ENCODE measurements at places on chromosomes 6 and 20. TPM values are rescaled to one million over a fixed set of nuclear protein-coding genes. Genes with fewer than 3 reads are reported as not detected.

GRCh38 chr6:158316022-158316421 is 3.8 kb downstream of the TULP4 start:
- no peak for DNase-seq

GRCh38 chr20:51541189-51542032 is 1.1 kb downstream of the NFATC2 start:
- peak; percentile 95 for DNase-seq

- DNase-seq = no peak
These were observed 8.5 kb downstream of the RNF8 start for GRCh38 chr6:37362101-37362828.

DNA sequence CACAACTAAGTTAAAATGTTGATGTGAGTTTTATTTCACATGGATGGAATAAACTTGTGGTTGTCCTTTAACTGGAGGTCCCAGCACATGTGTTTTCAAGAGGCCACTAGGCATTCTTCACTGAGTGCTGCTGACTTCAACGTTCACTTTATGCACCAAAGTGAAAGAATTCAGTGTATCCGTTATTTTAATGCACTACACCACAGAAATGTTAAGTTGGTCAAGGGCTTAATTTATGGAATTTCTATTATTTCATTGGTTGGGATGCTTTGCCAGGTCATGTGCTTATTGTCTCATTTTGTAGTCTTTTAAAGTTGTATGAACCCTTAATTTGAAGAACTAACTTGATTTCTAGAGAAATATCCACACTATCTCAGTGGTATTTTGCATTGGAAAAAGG is 106.4 kb downstream of the PPP1R14C start:
- DNase-seq = no peak

DNA sequence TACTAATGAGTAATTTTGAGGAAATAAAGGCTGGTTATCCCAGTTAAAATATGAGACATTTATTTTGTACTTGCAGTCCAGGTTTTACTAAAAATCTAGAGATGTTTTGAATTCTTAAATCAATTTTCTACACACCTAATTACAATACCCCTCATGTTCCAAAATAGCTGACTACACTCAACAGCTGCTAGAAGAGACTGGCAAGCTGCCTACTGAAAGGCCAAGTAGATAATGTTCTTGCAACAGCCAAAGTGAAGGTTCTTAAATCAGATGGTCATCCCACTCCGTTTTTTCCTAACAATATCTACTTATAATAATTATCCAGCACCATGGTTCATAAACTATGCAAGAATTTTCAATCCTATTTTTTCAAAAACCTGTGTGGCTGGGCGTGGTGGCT is 69.0 kb downstream of the DTNBP1 start:
- no peak for DNase-seq

DNA sequence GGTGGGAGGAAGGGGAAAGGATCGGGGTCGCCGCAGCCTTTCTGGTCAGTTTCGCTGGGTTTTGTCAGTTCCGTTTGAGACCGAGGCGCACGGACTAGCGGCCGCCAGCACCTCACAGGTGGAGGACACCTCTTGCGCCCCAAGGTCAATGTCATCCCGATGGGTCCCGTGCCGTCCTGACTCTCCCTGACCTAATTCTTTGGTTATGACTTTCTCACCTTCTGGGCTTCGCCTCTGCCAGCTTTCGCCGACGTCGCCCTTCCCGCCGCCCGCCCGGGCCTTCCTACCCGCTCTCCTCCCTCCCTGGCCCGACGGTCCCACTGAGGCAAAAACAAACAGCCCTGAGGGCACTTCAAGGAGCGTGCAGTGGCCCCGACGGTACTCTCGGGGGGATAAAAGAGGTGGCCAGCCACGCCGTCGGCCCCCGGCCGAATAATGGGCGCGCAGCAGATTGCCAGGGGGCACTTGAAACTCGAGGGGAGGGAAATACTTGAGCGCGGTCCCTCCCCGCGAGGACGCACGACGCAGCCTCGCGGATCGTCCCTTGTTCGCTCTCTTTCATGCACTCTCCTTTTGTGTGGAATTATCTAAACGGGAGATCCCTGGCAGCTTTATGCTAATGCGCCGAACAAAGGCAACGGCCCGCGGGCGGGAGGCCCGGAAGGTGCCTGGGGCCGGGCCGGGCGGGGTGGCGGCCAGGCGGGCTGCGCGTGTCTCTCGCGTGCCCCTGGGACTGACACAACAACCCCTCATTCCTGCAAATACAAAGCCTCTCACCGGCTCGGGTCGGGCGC is 3.9 kb upstream of the INSM1 start:
- DNase-seq = no peak

GRCh38 chr20:49572857-49573256 is 4.9 kb upstream of the PTGIS start:
- no peak for DNase-seq

- no peak for DNase-seq
These were observed 6.3 kb downstream of the MICAL1 start for GRCh38 chr6:109449064-109449794.

- no peak for DNase-seq
These were observed 14.1 kb upstream of the OSER1 start for GRCh38 chr20:44224637-44225036.

DNA sequence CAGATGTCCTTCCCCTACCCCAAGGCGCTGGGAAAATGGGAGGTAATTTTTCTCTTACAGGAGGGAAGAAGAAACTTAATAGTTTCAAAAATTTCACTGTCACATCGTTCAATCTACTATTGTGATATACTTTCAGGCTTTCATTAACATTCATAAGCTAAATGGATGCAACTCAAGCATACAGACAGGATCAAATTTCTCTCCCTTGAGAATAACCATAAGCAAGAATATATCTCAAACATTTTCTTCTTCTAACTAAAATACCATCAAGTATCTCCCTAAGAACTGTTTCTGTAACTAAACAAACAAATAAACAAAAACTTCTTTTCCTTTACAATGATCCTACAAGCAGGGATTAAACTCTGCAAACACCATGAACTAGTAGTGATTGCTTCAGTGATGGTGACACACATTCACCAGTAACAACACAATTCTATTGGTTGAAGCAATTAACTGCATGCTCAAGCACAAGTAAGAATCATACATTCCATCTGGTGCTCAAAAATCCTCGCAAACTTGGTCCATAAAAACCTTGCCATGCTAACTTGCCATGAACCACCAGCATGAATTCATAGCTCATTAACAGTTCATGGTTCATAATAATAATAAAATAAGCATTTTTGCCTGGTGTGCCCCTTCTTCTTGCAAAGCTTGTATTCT is 183.8 kb downstream of the PTPRK start:
- no peak for DNase-seq

- peak; percentile 81 for DNase-seq
These were observed 45.9 kb downstream of the SSR1 start for GRCh38 chr6:7267071-7267465.

GRCh38 chr6:46440641-46441040 is 50.6 kb downstream of the RCAN2 start:
- DNase-seq = no peak

Gene CST8
- total RNA-seq = not detected

Gene GPR63
- total RNA-seq = 0.62 TPM

Gene VWA7
- 0.49 TPM for total RNA-seq
